ENCODE measurements at places on chromosomes 12 and 14.

DNA sequence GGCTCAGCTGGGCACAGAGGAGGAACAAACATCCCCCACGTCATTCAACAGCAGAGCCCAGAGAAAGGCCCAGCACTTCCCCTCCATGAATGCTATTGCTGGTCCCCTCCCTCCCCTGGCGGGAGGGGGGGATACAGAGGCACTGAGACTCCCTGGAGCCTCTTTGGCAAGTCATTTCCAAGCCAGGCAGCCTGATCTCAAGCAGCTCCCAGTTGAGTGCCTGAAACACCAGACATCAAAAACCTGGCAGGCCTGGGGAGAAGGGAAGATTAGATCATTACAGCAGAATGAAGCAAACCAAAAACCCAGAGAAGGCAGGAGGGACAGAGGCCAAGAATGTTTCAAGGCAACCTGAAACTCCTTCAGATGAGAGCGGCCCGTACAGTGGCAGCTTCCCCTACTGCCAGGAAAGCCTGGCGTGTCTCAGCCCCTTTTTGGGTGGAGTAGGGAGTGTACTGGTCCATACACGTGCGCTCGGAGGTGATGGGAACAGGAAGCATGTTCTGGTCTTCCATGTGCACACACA is 92.1 kb downstream of the LRRC74A start:
- no peak for DNase-seq

GRCh38 chr14:66652525-66653106 is 144.7 kb downstream of the GPHN start:
- DNase-seq, result no peak

- no peak for DNase-seq
These were observed 1.4 kb downstream of the LETMD1 start for GRCh38 chr12:51049525-51049924.

DNA sequence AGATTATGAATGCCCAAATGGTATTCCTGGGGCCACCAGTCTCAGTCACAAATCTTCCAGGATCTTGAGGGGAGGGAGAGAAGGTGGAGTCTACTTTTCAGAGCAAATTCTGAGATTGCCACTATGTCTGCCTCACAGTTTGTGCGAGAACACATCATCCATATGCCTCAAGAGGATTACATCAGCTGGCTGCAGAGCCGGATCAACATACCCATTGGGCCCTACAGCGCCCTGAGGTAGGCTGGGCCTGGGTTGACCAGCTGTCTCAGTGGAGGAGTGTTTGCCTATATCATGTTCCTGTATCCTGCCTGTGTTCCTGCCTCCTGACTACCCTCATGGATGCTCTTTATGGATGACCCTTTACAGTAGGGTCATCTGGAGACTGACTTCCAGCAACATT is 53.1 kb upstream of the TMEM233 start:
- DNase-seq, result no peak

DNA sequence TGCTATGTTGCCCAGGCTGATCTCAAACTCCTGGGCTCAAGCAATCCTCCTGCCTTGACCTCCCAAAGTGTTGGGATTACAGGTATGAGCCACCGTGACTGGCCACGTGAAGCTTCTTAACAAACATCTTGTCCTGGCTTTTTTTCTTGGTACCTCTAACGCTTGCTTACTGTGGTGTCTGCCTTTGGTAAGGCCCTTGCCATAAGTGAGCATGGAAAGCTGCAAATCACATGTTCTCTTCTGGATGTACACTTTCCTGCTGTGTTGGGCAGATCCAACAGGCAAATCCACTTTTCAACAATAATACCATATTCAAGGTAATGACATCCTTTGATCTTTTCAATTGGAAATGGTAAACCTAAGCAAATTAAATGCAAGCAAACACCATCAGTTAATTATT is 54.6 kb downstream of the ARF6 start:
- DNase-seq, result no peak
